ENCODE measurements at places on chromosomes 6 and 20.

DNA sequence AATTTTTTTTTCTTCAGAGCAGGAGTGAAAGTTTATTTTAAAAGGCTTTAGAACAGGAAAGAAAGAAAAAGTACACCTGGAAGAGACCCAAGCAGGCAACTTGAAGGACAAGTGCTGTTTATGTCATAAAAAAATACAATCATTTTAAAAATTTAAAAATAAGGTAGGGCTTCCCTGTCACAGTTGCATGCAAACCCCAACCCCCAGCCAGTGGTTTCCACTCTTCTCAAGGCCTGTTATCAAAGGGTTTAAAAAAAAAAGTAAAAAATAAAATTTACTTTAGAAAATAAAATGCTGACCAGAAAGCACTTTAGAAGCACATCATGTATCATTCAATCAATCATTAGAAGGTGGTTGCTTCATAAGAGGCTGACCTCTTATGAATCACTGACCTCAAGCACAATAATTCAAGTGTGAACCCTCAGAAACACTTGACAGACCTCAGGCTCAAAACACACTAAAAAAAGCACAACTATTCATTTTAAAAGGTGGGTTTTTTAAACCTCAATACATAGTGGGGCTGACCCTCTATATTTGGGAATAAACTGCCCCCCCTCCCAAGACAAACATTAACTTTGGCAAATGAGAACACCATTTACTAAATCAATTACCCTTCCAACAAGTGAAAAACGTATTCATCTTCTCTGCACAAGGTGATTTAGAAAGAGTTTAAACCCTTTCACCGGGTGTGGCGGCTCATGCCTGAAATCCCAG is 15.6 kb downstream of the ILRUN start:
- no peak for DNase-seq

DNA sequence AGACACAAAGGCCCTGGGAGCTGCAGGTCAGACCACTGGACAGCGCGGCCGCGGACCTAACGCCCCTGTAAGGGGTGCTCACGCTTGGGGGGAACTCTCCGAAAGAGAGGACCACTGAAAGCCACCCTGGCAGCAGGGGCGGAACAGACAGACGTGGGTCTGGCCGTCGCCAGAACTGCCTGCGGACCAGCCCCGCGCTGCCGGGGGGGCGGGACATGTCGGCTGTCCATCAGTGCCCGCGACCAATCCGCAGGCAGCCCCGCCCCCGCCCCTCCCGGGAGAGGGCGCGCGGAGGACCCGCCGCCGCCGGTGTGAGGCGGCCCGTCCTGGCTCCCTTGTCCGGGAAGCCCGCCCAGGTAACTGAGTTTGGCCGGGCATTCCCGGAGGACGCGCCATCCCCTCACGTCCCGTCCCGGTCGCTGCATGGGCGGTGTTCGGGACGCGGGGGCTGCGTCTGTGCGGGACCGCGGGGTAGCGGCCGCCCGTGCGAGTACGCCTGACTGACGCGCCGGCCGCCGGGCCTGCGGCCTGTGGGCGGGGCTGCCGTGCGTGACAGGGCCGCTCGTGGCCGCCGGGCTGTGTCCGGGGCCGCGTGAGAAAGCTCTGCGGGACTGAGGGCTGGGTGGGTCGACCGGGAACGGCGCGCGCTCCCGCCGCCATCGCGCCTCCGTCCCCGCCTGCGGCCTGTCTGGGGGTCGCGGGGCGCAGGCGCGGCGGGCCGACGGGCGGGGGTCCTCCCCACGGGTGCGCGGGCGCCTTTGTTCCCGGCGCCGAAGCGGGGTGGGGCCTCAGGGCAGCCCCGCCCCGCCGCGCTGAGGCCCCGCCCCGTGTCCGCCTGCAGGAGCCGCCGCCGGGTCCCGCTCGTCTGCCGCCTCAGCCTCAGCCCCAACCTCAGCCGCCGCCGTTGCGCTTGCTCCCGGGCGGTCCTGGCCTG is at the start of gene PLCG1:
Gene PLCG1 (plus strand): TSS at position 864 of the 934 bp plus-strand sequence. CDS start 99 bp downstream, outside the sequence.
- no peak for DNase-seq

- DNase-seq: no peak
Measured at GRCh38 chr6:124858564-124858963, 103.7 kb upstream of the RNF217 start.

- no peak for DNase-seq
Measured at GRCh38 chr20:48723308-48724264, 104.2 kb downstream of the PREX1 start.

DNA sequence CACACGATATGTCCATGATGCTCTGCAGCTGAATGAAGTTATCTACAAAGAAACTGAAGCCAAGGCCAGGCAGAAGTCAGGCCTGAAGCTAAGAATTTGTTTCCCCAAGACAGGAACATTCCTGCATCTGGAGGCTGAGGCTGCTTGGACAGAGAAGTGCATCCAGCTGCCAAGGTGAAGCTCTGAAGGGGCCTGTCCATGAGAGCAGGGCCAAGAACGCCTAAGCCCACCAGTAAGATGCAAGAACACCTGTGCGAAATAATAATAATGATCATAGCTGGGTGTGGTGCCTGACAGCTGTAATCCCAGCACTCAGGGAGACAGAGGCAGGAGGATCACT is 37.7 kb upstream of the B4GALT5 start:
- no peak for DNase-seq

DNA sequence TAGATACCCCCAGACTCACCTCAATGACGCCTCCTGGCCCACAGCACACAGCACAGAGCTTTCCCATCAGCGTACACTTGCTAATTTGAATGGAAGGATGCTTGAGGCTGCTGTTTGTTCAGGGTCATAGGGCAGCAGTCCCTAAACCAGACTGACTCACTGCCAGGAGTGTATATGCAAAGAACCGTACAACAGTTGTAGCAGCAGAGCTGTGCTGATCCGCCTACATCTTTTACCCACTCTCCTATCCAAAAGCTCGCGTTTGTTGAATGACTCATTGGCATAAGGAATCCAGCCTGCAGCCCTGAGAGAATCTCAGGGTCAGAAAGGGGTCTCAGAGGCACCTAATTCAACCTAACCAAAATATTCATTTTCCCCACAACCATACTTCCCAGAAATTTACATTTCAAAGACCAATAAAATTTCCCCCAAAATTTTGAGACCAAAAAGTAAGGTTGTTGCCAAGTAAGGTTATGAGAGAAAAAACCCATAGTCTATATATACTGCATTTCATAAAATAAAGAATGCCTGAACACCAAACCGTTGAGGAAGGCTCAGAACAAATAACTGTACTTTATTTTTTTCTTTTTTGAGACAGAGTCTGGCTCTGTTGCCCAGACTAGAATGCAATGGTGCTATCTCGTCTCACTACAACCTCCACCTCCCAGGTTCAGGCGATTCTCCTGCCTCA is 35.3 kb upstream of the CCND3 start:
- DNase-seq: no peak

DNA sequence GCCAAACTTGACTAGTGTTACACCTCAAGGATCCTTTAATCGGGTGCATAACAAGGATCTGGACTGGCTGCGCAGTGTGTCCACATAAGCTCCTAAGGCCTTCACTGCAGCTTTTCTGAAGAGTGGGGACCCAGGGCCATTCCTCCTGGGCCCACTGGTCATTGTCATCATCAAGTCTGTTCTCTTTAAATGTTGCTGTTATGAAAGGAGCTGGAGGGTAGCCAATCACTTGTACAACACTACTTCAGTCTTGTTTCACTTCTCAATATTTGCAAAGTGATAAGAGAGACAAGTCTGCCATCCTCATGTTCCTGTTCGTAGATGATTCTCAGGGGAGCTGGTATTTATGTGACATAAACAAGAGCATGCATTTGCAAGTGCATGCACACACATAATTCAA is 149.8 kb downstream of the SYNDIG1 start:
- DNase-seq: peak; percentile 84

DNA sequence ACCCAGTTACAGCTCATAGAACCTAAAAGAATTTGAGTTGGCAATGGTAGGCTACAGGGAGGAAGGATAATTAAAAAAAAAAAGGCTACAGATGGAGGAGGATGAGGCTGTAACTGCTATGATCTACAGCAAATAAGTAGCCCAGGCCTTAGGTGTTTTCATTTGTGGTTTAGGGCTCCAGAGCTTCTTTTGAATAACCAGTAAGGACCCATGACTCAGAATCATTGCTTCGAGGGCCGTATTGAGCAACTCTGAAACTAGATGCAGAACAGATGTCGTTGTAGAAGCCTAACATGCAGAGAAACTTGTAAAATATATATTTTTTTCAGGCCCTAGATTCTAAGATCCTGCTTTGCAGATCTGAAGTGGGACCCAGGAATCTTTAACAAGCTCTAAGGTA is 19.0 kb upstream of the ASIP start:
- DNase-seq: no peak

DNA sequence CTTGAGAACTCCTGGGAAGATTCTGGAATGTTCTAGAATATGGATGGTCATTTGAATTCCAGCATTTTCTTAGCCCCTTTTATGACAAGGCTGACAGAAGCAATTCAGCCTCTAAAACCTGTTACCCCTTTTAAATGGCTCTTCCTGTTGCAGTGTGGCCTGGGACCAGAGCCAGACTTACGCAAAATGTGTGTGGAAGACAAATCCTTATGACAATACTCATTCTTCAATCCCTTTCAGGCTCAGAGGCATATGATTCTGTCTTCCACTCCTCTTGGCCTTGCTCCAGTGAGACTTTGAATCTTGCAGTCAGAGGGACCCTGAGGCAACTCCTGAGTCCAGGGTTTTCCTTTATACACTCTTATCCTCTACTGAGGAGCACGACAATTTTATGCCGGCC is 287.0 kb downstream of the CLIC5 start:
- DNase-seq: no peak

- DNase-seq: no peak
Measured at GRCh38 chr6:53020005-53020744, 25.1 kb upstream of the GSTA4 start.

GRCh38 chr6:122511193-122511924 is 39.8 kb upstream of the SERINC1 start:
- no peak for DNase-seq

DNA sequence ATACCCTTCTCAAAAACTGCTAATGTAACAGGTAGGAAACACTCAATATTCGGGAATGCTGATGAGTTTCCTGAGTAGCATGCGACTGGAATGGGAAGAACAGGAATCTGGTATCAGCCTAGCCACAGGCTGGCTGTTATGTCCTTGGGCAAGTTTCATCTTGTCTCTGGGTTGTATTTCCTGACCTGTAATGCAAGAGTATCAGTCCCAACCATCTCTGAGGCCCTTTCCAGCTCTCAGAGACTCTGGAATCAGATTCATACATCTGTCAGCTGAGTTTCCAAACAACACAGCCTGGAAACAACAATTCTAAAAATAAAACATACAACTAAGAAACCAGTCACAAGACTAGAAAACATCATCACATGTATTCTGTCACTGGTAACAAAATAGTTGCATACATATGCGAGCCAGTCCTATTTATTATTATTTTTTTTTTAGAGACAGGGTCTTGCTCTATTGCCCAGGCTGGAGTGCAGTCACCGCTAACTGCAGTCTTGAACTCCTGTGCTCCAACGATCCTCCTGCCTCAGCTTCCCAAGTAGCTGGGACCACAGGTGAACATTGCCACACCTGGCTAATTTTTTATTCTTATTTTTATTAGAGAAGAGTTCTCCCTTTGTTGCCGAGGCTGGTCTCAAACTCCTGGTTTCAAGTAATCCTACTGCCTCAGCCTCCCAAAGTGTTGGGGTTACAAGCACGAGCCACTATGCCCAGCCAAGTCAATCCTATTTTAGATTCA is 16.7 kb upstream of the TFAP2A start:
- DNase-seq: no peak

DNA sequence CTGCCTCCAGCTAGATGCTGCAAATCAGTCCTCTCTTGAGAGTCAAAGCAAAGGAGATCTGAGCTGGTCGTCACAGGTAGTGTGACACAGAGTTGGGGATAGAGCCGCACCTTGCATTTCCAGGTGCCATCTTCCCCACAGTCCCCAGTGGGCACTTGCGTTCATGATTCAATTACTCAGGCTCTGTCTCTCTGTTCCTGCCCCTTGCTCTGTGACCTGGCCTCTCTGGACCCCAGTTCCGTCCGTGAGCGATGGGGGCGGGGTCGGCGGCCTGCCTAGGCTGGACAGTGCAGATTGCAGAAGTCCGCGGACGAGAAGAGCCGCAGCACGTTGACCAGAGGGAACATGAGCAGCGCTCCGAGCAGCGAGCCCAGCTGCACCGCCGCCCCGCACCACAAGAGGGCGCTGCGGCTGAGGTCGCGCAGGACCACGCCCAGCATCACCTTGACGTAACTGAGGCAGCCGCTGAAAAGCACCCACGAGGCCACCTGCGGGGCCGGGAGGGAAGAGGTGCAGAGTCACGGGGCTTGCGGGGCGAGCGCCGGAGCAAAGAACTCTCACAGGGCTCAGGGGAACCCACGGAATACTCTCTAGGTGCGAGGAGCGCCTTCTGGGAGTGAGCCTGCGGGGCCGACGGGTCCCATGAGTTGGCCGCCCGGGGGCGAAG is 7.4 kb downstream of the SLC52A3 start:
- no peak for DNase-seq
